ENCODE measurements at places on chromosomes 5 and 9.

GRCh38 chr9:110112792-110113191, 95.2 kb downstream of the C9orf152 start:
- no peak for DNase-seq

DNA sequence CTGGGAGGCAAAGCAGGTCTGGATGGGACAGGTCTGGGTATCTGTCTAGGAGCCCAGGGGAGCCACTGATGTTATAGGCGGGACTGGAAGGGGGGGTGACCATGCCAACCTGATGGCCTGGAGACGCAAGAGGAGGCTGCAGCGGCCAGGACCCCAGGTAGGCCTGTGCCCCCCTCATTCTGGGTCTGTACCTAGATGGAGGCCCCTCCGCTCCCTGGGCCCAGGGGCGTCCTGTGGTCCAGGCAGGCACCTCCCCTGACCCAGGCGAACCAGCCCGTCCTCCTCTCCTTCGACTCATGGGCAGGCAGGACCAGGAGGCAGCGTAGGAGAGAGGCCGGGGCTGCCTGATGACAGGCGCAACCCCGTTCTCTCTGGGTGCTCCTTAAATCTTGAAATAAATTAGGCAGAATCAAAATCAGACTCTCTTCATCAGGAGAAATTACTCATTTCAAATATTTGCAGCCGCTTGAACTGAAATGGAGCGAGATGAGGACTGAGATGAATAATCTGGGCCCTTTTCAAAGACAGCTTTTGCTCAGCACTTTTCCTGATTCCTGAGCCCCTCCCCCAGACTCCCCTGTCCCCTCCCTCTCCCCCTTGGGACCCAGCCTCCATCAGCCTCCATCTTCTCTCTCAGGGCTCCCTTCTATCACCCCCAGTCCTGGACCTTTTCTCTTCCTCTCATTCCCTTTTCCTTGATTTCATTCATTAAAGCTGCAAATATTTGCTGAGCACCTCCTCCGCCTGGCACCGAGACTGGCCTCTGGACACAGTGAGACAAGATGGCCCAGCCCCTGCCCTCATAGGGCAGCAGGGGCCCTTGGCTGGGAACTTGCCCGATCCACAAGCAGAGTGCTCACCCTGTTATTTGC, 46.8 kb upstream of the IER5L start:
- DNase-seq = no peak

- no peak for DNase-seq
Observed at GRCh38 chr5:87195104-87195591, 72.5 kb upstream of the RASA1 start.

- DNase-seq = no peak
Observed at GRCh38 chr9:135568026-135568425, 6.5 kb downstream of the PAEP start.

DNA sequence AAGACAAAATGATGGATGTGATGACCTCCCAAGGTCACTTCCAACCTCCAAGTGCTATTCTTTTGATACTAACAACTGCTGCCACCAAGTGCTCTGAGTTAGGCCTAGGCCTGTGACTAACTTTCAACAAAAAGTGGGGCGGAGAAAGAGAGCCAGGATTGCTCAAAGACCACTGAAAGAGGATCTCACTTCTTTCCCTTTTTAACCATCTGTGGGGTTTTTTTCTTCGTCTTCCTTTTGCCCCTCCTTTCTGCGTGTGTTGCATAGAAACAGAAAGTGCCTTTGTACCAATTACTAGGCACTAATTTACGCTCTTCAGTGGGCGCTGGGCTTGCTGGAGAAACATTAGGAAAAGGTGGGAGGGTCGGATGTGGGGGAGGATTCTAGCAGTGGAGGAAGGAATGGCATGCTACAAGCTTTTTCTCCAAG, 8.0 kb downstream of the KLF9 start:
- DNase-seq = no peak

- no peak for DNase-seq
Observed at GRCh38 chr9:109467936-109468335, 30.2 kb downstream of the PTPN3 start.

- DNase-seq = no peak
Observed at GRCh38 chr5:160230686-160231527, 1.6 kb downstream of the FABP6 start.
